ENCODE measurements at places on chromosomes 13 and 19. TPM values are rescaled to one million over a fixed set of nuclear protein-coding genes. Genes with fewer than 3 reads are reported as not detected.

Gene KLHL1
- not detected for polyA plus RNA-seq

Gene TTC9B
- polyA plus RNA-seq, result not detected

Gene RHPN2
- polyA plus RNA-seq, result 3.7 TPM

Gene LSR
- 49.1 TPM for polyA plus RNA-seq

Gene PRTN3
- not detected for polyA plus RNA-seq

Gene NCAN
- not detected for polyA plus RNA-seq

Gene LHFPL6
- polyA plus RNA-seq, result not detected

Gene OLFM4
- polyA plus RNA-seq, result not detected

Gene THOP1
- polyA plus RNA-seq, result 54.4 TPM

Gene RASL11A
- polyA plus RNA-seq, result 3.6 TPM

Gene SHD
- polyA plus RNA-seq, result not detected

Gene DCT
- polyA plus RNA-seq, result not detected

Gene FREM2
- not detected for polyA plus RNA-seq

Gene URAD
- polyA plus RNA-seq, result not detected

Gene FBXL12
- polyA plus RNA-seq, result 10.4 TPM

Gene C5AR2
- 0.06 TPM for polyA plus RNA-seq

Gene RFX2
- polyA plus RNA-seq, result 3.1 TPM

Gene ADGRE3
- polyA plus RNA-seq, result not detected

Gene MEDAG
- not detected for polyA plus RNA-seq

Gene RLN3
- polyA plus RNA-seq, result 0.65 TPM

Gene ZNF431
- polyA plus RNA-seq, result 19.8 TPM

Gene KCNRG
- 0.80 TPM for polyA plus RNA-seq

Gene ZNF544
- polyA plus RNA-seq, result 32.4 TPM

Gene THSD8
- 6.4 TPM for polyA plus RNA-seq

Gene IZUMO1
- polyA plus RNA-seq, result not detected

Gene CGB7
- polyA plus RNA-seq, result not detected

Gene NOVA2
- not detected for polyA plus RNA-seq

Gene FUT2
- not detected for polyA plus RNA-seq

Gene KIR2DL4
- not detected for polyA plus RNA-seq

Gene GGACT
- 5.8 TPM for polyA plus RNA-seq

Gene RASGRP4
- polyA plus RNA-seq, result 0.25 TPM

Gene RFPL4AL1
- not detected for polyA plus RNA-seq

Gene CYP4F11
- not detected for polyA plus RNA-seq

Gene ZNF708
- polyA plus RNA-seq, result 10.9 TPM

Gene SIGLECL1
- not detected for polyA plus RNA-seq

Gene ZNF835
- 6.0 TPM for polyA plus RNA-seq

Gene ELSPBP1
- polyA plus RNA-seq, result not detected

Gene MAB21L1
- not detected for polyA plus RNA-seq

Gene CDX2
- not detected for polyA plus RNA-seq

Gene TNNT1
- not detected for polyA plus RNA-seq

Gene ZNF443
- 2.4 TPM for polyA plus RNA-seq

Gene ZNF565
- 3.8 TPM for polyA plus RNA-seq

Gene PTGIR
- polyA plus RNA-seq, result 0.21 TPM
